ENCODE measurements at places on chromosomes 16 and 17.

- peak; percentile 47 for DNase-seq
Measured at GRCh38 chr16:89556750-89557689, 3.5 kb upstream of the RPL13 start.

GRCh38 chr17:40993839-40994238, at the start of gene KRTAP3-3:
Gene KRTAP3-3, minus strand, starts transcription at chr17:40994164. Its CDS starts 67 bp downstream, at chr17:40994097.
- no peak for DNase-seq

GRCh38 chr16:1159973-1160772, 7.3 kb downstream of the CACNA1H start:
- no peak for DNase-seq

DNA sequence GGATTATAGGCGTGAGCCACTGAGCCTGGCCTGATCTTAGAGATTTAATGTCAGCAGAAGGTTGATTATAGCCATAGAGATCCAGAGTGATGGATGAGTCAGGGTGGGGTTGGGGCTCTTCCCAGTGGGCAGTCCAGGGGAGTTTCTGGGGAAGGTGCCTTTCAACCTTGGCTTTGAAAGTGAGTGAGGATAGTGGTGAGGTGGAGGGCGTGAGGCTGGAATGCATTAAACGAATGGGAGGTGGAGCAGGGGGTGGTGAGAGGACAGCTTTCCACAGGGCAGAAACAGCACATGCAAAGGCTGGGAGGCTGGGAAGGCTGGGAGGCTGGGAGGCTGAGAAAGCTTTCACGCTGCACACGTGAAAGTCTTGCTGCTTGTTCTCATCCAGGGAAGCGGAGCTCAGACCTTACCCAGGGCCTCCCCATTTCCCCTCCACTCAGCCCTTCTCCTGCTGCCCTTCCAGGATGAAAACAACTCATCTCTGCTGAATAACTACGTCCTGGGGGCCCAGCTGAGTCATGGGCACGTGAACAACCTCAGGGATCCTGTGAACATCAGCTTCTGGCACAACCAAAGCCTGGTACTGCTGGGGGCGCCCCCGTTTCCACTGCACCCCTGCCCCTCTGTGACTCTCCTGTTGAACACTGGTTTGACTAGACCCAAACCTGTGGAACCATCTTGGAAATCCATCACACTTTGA, 22.3 kb downstream of the ADGRG5 start:
- no peak for DNase-seq

GRCh38 chr16:57134982-57135381, 42.6 kb downstream of the CPNE2 start:
- DNase-seq = no peak

DNA sequence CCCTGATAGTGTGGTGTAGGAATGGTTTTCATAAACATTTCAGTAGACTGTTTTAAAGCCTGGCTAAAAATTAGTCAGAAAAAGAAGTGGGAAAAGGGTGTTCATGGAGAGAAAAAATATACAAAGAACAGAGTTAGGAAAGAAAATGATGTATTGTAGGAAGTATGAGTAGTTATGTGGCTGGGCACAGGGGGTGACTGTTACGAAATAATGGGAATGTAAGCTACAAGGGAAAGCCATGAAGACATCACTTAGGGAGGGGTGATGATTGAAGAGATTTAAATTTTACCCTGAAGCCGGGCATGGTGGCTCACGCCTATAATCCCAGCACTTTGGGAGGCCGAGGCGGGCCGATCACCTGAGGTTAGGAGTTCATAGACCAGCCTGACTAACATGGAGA, 55.3 kb downstream of the NUP88 start:
- DNase-seq = no peak

GRCh38 chr16:31470615-31471014, 1.3 kb upstream of the TGFB1I1 start:
- no peak for DNase-seq

DNA sequence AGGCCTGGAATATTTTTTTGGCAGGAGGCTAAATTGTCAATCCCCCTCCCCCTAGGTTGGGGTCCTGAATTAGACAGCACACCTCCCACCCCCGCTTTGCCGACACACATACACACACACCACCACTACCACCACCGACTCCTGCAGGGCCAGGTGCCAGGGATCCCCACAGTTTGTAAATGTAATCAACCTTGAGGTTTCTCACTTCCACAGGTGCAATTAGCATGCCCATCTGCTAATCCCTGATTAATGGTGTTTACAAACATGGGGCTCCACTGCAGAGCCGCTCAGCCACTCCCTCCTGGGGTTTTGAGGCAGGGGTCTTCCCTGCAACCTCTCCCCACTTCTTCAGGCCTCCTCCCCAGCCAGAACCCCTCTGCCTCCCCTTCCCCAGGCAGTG, 11.8 kb downstream of the MRM1 start:
- DNase-seq = no peak

DNA sequence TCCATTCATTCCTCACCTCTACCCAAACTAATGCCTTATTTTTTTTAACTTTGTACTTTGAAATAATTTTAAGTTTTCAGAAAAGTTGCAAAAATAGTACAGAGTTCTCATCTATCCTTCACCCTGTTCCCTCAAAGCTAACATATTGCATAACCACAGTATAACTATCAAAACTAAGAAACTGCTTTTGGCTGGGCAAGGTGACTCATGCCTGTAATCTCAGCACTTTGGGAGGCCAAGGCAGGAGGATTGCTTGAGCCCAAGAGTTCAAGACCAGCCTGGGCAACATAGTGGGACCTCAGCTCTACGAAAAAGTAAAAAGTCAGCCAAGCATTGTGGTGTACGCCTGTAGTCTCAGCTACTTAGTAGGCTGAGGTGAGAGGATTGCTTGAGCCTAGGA, 147.7 kb downstream of the SKAP1 start:
- DNase-seq = no peak

- DNase-seq = no peak
Measured at GRCh38 chr17:68612209-68612922, 11.2 kb upstream of the FAM20A start.

- DNase-seq = no peak
Measured at GRCh38 chr16:59045501-59045900, 311.4 kb upstream of the GOT2 start.

DNA sequence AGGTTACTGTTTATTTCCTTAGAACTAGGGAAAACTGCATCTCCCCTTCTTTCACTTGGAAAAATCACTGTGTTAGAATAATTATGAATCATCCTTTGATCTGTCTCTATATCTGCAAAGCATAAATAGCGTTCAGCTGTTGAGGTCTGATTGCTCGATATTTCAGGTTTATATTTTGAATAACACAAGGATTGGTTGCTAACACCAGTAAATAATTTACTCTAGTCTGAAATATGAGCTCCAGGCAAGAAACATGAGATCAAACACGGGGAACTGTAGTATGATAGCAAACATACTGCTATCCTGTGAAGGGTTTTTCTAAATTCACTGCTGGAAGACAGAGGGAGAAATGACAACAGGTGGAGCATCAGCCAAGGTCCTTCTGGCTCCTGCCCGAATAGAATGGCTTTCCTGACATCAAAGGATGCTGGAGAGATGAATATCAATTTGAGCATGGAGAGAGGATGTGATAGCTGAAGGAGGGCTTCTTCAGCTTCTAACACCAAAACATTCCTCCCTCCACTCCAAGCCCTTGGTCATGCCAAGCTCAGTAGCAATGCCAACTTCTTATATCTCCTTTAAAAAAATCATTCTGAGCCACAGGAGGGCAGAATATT, 450.3 kb downstream of the SHISA9 start:
- DNase-seq = no peak

DNA sequence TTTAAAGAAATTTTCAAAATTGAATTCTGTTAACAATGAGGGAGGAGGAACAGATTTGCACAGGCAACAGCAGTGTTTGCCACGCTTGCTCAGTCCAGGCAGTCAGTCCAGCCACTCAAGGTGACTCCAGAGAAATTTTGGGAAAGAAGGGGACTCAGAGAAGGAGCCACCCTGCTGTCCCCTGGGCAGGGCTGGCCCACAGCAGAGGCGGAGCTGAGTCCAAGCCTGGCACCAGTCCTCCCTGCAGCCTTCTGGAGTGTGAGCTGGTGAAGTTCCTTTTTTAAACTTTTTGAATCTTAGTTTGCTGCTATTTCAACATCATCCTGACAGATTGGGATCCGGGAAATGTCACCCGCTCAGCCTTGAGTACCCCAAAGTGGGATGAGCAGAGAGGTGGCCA, 14.5 kb upstream of the SLC47A2 start:
- no peak for DNase-seq

DNA sequence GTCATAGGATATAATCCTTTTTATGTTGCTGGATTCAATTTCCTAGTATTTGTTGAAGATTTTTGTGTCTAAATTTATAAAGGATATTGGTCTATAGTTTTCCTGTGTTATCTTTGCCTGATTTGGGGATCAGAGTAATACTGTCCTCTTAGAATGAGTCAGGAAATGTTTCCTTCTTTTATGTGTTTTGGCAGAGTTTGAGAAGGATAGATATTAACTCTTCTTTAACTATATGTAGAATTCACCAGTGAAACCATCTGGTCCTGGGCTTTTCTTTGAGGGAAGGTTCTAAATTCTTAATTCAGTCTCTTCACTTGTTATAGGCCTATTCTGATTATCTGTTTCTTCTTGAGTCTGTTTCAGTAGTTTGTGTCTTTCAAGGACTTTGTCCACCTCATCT, 66.3 kb upstream of the NACA2 start:
- DNase-seq = no peak

DNA sequence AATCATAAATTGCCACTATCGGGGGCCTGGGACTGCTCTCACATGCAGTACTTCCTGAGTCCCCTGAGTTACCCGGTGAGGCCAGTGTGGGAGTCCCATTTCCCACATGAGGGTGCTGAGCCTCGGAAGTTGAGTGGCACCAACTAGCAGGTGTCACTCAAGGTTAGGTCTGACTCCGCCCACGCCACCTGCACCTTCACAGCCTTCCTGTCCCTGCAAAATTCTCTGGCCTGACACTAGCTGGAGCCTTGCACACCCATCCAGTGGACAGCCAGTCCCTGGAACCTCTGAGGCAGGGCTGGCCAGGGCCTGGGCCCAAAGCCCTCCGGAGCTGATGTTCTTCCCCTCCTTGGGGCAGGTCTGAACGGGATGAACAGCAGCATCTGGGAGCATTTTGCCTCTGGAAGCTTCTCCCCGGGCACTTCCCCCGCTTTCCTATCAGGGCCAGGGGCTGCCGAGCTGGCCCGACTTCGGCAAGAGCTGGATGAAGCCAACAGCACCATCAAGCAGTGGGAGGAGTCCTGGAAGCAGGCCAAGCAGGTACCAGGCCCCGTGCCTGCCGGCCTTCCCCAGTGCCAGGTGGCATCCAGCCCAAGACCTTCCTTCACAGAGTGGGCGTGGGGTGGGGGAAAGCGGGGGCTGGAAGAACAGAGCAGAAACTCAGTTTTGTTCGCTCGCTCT, 21.9 kb downstream of the UNC13D start:
- DNase-seq = no peak

GRCh38 chr16:88315543-88316105, 67.1 kb upstream of the ZNF469 start:
- no peak for DNase-seq

DNA sequence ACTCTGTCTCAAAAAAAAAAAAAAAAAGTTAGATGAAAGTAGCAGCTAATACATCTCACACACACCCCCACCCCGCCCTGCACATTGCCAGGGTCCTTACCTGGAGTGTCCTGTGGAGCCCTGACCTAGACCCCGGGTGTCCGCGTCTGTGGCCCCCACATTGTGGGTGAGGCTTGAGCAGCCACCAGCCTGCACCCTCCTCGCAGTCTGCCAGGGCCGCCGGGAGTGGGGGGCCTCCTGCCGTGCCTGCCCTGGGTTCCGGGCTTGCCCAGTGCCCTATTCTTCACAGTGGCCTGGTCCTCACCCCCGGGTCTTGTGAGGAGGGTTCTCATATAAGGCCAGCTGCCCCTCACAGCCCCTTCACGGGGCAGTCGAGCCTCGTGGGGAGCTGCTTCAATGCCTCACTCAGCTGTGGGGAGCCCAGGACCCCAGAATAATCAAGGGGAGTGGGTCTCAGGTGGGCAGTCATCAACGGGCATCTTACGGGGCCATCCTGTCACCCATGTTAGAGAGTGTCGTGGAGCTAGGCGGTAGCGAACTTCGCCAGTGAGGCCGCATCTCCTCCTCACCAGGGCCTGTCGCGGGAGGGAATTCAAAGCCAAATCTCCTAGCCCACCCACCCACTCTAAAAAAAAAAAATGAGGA, 85.9 kb upstream of the CHMP6 start:
- DNase-seq = no peak

GRCh38 chr17:5236938-5237540, 2.4 kb upstream of the SCIMP start:
- DNase-seq = no peak

GRCh38 chr17:73998653-73999645, 204.5 kb upstream of the RPL38 start:
- DNase-seq = no peak

DNA sequence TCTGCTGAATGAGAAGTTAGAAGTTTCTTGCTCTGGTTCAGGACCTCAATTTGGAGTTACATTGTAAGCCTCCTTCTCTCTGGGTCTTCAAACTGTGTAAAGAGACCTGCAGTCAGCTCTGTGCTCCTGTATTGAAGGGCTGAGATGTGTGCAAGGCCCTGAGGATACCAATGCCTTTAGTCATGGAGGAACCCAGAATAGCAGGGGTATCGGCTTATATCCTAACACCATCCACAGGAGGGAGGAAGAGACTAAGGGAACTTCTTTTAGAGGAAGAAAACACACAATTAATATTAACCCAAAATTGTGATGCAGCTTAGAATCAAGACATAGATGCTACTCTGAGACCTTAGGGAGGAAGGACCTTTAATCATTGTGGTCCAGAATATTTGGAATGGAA, 36.5 kb downstream of the GLP2R start:
- DNase-seq = no peak

GRCh38 chr16:85446951-85447692, 166.0 kb upstream of the GSE1 start:
- DNase-seq = no peak

- no peak for DNase-seq
Measured at GRCh38 chr17:3962217-3962964, 1.8 kb downstream of the ATP2A3 start.

DNA sequence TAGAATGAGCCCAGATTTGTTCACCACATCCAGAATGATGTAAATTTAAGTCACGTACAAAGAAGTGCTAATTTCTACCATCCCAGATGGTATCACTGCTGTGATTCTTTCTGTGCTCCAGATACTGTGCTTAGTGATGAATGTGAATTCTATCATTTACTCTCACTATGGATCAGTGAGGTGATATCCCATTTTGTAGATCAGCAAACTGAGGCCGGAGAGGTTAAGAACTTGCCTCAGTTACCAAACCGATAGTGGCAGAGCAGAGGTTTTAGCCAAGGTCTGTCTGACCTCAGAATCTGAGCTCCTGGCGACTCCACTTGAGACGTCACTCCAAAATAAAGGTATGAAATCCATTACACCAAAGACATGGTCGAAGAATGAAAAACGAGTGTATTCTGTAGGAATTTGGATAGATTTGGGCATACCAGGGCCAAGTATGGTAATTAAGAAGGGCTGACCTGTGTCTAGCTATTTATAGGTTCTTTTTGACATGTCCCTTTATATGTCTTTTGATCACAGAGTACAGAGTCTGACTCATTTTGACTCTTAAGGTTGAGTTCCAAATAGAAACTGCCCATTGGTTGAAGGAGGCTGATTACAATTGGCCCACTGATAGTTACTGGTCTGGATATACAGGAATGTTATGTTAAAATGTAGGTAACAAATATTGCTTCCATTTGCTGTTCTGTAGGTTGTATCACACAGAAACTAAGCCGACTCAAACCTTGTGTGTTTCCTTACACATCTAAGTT, 10.0 kb downstream of the MAP2K6 start:
- DNase-seq = no peak

Measured in skin of body (tissue), 3 donors.